ENCODE measurements at places on chromosomes 5 and 9.

GRCh38 chr5:83800201-83800600 is 79.5 kb upstream of the HAPLN1 start:
- no peak for DNase-seq

DNA sequence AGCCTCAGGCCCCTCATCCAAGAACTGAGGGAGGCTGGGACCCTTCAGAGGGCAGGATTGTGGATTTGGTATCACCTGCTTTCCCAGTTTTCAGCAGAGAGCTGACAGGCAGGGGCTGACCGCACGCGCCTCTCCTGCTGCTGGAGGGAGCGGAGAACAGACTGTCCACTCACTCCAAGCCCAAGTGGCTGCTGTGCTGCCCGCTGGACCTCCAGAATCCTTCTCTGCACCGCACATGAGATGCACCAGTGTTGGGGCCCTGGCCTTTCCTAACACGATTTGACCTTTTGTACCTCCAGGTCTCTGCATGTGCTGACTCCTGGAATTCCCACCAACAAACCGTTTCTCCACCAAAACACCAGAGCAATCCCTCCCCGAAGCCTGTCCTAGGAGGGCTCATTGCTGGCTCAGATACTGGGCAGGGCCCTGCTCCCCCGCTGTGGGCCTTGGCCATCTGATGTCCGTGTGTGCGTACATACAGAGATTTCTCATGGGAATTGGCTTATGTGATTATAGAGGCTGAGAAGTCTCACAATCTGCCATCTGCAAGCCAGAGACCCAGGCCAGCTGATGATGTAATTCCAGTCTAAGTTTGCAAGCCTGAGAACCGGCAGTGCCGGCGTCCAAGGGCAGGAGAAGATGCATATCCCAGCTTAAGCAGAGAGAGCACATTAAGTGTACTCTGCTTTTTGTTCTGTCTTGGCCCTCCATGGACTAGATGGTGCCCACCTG is 141.7 kb downstream of the GADD45G start:
- DNase-seq, result no peak

DNA sequence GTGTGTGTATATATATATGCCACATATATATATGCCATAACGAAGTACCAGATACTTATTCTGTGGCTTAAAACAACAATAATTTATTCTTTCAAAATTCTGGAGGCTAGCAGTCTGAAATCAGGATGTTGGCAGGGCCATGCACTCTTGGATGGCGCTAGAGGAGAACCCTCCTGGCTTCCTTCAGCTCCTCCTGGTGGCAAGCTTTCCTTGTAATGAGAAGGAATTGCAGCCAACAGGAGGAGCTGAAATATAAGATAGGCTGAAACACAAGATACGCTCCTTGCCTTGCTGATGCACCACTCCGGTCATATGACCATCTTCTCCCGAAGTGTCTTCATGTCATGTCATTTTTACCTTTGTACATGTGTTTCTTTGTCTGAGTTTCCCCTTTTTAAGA is 368.1 kb upstream of the CTNND2 start:
- DNase-seq, result no peak

DNA sequence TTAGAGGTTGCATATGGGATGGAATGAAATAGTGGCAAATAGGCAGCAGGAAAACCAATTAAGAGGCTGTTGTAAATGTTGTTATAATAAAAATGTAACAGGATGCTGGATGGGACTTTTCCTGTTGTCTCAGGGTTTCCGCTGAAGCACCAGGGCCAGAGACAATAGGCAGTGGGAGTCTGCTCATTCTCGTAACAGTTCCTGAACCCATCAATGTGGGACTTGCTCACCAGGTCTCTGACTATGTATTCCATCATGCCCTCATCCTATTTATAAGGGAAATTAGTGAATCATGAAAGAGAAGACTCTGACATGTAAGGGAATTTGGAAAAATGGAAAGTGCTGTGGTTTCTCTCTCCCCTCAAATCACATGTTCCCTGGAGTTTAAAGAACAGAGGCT is 23.5 kb upstream of the SSBP2 start:
- DNase-seq, result no peak

- no peak for DNase-seq
These were observed 263.5 kb downstream of the ARHGAP26 start for GRCh38 chr5:143033535-143034250.

GRCh38 chr5:166356096-166356495 is 1935.3 kb upstream of the WWC1 start:
- no peak for DNase-seq

DNA sequence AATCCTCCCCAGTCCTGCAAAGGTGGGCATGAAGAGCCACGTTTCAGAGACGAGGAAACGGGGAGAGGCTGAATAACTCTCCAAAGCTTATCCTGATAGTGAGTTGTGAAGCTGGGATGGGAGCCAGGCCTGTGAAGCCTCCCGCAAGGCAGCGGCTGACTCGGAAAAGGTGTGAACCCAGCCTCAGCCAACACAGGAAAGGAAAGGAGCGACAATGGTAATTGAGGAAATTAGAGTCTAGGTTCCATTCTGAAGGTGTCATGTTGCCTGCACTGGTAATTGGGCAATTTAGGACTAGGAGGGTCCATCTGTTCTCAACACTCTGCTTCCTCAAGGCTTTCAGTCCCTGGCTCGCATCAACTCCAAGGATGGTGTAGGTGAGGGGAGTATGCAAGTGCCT is 83.4 kb downstream of the LIFR start:
- DNase-seq, result no peak

DNA sequence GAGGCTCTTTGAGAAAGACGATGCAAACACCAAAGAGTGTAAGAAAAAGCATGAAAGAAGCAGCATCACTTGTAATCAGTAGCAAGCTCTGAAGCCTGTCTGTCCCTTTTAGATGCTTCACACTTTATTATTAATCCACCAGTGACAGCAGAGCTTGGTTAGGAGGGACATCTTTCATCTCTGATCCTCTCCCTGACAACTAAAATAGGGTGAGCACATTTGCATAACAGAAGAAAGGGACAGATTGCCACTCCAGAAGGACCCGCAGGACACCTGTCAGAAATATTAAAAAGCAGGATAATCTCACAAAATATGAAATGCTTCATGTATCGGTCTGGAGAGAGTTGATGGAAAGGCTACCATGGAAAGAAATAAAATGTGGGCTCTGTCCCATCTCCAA is 71.4 kb upstream of the MAP1B start:
- DNase-seq, result no peak
